Urinary bladder (tissue), 4 donors: ENCODE measurements at places on chromosomes 16 and 17.

- no peak for DNase-seq
These were observed 356.9 kb downstream of the SLC39A11 start for GRCh38 chr17:72735592-72735991.

- DNase-seq, result no peak
These were observed 11.3 kb upstream of the ABCA10 start for GRCh38 chr17:69239611-69240600.

DNA sequence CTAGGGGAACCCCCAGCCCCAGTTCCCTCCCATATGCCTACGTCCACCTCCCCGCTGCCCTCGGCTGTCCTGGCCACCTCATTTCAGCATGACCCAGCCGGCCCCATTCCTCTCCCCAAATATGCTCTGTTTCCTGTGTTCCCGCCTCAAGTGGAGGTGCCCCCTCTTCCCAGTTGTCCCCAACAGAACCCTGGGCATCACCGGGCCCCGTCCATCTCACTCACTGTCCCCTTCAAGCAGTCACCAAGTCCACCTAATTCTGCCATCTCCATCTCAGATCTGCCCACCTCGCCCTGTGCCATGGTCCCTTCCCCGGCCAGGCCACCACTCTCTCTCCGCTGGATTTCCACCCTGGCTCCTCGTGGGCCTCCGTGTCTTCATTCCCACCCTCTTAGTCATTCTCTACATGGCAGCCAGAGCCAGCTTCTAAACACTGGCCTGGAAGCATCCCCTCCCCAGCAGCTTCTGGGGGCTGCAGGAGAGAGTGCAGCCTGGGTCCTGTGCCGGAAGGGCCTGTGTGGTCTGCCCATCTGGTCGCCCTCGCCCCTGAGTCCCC is 12.8 kb downstream of the CDK3 start:
- DNase-seq, result no peak

- DNase-seq, result no peak
These were observed 16.4 kb downstream of the LPO start for GRCh38 chr17:58254803-58255202.

GRCh38 chr17:43905985-43906852 is 1.1 kb downstream of the MPP2 start:
- peak; percentile 58 for DNase-seq

GRCh38 chr16:59840169-59840568 is 1106.1 kb upstream of the GOT2 start:
- DNase-seq, result no peak

DNA sequence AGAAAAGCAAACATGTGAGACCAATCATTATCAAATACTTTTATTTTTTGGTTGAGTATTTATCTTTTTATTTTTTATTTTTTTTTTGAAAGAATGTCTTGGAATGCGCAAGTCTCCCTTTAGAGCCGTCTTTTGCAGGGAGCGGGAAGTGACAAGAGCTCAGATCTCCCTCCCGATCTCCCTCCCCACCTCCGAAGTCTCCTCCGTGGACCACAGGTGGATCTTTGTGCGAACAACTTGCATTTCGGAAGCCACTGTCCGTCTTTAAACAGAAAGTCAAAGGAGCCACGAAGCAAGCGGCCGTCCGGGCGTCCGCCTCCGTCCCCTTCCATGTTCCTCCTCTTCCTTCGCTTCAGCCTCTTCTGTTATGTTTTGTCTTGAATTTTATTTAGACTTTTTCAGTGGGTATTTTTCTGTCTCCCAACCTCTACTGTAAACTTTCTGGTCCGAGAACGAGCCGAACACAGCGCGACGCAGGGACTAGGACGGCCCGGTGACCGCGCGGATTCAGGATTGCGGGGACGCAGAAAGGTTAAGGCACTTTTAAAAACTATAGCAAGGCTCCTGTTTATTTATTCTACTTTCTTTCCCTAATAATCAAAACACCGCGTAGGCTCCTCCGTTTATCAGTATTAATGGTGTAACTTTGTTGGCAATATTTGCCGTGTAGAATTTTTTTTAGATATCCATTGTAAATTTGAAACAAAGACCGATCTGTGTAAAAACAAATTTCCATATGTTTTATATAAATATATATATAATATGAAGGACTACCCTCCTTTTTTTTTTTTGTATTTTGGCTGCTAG is 3.3 kb downstream of the FOXF1 start:
- no peak for DNase-seq

GRCh38 chr16:14302399-14303181 is 231.5 kb downstream of the MRTFB start:
- no peak for DNase-seq

DNA sequence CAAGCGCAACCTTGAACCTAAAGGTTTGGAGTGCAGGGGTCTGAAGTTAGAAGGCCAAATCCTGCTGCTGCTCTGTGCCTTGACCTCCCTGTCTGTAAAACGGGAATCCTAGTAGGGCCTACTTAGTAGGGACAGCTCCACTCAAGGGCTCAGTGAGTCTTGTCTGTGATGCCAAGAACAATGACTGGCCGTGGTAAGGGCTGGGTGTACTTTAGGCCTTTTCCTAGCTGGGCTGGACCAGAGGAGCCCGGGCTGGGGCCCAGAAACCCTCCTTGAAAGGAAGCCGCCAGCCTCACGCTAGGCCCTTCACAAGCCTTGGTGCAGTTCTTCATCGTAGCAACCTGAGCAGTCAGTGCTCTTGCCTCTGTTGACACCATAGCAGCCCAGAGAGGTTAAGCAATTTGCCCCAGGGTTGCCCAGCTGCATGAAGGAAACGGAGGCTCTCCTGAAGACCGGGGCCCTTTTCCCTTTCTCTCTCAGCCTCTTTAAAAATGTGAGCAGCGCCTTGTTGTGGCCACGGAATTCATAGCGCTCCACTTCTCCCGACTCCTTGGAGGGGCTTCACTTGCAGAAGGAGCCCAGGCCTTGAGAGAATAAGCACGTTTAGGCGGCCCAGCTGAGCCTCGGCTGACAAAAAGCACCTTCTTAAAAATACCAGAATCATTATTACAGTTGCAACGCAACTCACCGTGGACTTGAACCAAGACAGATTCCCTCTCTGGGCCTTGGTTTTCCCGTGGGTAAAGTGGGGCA is 4.4 kb downstream of the NECAB2 start:
- DNase-seq, result no peak

DNA sequence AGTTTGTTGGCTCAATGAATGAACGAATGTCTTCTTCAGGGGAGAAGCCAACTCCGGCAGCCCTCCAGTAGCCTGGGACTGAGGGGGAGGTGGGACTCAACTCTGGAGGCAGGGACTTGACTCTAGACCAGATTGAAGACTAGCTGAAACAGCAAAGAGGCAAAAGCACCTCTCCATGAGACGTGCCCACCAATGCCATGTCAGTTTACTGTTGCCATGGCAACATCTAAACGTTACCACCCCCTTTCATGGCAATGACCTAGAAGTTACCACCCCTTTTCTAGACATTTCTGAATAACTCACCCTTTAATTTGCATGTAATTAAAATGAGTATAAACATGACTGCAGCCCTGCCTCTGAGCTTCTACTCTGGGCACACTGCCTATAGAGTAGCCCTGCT is 91.8 kb downstream of the ASIC2 start:
- no peak for DNase-seq

- DNase-seq, result no peak
These were observed 19.4 kb downstream of the UTS2R start for GRCh38 chr17:82390860-82391435.

GRCh38 chr16:48864055-48864454 is 254.1 kb upstream of the N4BP1 start:
- DNase-seq, result no peak

DNA sequence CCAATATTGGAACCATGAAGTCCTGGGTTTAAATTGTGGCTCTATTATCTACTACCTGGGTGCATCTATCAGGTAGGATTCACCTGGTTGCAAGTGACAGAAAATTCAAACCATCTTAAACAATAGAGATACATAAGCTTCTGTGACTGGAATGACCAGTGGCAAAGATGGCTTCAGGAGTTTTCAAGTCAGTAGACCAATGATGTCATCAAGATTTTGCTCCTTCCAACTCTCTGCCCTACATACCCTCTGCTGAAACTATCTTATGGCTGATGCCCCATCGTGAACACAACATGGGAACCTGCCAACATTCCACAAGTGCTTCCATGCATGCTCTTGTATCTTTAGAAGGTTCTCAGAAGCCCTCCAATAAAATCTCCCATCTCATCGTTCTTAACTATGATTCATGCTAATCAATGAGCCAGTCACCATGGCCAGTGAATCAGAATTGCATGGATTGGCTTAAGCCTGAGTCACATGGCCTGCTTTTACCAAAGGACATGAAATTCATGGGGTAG is 180.9 kb downstream of the GRIN2A start:
- DNase-seq, result no peak

DNA sequence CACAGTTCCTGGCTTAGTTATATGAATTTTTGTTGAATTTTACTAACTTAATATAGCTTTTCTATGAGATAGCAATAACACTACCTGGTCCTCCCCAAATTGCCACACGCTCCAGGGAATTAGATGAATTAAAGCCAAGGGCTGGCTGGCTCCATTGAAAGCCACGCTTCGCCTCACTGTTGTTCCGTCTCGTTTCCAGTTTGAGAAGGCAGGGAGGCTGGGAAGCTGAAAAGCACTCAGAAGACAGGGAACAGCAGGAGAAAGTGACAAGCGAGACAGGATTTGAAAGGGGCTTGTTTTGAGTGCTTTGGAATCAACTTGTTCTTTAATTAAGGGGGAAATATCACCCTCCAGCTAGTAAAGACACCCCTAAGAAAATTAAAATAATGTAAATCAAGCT is 425.3 kb downstream of the CA10 start:
- no peak for DNase-seq

DNA sequence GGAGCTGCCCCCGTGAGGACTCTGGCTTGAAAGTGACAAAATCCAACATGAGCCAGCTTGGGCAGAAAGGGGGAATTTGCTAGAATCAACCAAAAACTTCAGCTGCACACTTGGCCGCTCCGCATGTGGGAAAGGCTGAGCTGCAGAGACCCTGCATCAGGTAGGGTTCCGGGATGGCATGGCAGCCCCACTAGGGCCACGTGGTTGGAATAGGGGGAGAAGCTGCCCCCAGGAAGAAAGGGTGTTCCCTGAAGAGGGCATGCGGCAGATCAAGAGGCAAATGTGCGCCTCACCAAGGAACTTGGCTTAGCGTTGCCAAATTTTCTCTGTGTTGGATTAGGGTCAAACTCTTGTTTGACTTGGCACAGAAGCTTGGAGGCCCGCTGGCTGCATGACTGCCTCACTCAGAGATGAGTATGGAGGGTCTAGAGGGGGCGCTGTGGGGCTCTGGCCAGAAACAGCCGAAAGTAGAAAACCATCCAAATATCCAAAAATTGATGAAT is 29.2 kb upstream of the WFIKKN2 start:
- no peak for DNase-seq

GRCh38 chr17:43366891-43367736 is 31.7 kb upstream of the ARL4D start:
- DNase-seq, result no peak
